ENCODE measurements at places on chromosomes 1 and 21. TPM values are rescaled to one million over a fixed set of nuclear protein-coding genes. Genes with fewer than 3 reads are reported as not detected.

FCRL2 gene
- total RNA-seq, result not detected

CRYAA gene
- total RNA-seq, result not detected

PTCH2 gene
- 0.38 TPM for total RNA-seq

PI4KB gene
- total RNA-seq, result 31.1 TPM

TMEM9 gene
- 134 TPM for total RNA-seq
